Glomerular endothelial cell (primary cell): ENCODE measurements at places on chromosomes 2 and 18.

DNA sequence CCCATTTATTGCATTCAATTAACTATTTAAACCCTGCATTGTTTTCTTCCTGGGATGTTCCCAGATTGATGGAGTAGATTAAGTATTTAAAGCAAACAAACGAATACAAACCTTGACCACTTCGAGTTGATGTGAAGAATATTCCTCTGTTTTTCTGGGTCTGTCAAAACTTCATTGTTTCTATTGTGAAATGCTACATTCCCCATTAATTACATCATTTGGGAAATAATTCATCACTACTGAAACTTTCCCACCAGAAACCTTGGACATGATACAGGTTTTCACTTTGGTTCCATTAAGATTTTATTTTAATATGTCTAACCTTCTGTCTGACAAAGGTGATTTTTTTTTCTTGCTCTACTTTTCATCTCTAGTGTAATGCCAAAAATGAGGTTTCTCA is 365.1 kb upstream of the ETAA1 start:
- no peak for DNase-seq

DNA sequence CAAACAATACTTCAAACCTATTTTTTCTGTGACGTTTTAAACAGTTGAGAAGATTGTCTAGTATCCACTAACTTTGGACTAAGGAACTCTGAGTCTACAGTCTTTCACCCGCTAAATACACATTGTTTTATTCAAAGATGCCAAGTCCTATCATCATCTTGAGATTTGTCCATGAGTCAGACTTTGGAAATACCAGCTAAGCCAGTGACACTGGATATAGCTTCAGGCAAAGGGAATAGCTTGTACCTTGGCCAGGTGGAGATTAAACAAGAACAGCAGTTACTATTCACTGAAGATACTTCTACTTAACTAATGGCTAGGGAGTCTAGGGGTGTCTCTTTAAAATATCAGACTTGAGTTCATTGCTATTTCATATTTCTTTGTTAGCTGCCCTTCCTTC is 137.5 kb downstream of the COMMD1 start:
- DNase-seq: no peak

DNA sequence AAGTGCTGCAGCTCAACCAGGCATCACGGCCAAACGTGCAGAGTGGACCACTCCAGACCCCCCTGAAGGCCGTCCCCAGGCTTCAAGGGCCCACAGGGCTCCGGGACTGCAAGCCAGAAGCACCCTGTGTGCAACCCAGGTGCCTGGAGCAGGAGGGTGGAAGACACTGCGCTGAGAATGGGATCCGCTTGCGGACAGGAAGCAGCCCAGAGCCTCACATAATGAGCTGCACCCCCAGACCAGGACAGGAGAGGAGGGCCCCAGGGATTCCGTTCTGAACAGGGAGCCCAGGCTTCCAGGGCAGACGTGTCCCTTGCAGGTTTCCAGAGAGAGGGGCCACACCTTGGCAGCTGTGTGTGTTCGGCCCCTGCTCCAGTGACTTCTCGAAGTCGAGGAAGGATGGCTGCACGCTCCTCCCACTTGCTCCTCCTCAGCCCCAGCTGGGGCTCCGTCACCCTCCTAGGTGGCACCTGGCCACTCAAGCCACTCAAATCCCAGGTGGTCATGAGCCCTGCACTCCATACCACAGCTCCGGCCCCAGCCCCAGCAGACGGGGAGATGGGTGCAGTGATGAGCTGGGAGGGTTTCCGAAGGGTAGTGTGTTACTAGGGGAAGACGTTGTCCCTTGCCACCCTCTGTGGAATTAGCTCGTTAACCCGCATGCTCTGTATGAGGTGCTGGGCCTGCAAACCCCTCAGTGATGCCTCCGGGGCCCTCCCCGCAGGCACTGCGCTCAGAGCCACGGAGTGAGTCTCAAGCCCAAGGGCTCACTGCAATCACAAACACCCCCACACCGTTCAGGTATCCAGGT is 79.2 kb downstream of the NDUFA10 start:
- DNase-seq: no peak

GRCh38 chr18:28115149-28115550 is 61.8 kb downstream of the CDH2 start:
- no peak for DNase-seq

DNA sequence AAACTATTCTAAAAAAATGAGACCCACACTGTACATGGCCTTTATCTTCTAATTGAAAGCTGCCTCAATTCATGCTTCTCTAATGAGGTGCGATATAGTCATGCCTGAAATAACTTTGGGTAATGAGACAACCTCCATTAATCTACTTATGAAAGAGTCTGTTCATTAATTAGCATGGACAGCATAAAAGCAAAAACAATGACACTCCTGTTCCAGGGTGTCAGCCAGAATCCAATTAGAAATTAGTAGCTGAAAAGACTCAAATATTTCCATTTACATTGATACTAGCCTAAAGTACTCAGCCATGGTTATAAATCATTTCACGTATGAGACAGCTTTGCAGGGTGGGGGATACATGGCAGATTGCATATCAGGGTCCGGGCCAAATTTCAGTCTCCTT is 288.7 kb downstream of the AKAIN1 start:
- no peak for DNase-seq

DNA sequence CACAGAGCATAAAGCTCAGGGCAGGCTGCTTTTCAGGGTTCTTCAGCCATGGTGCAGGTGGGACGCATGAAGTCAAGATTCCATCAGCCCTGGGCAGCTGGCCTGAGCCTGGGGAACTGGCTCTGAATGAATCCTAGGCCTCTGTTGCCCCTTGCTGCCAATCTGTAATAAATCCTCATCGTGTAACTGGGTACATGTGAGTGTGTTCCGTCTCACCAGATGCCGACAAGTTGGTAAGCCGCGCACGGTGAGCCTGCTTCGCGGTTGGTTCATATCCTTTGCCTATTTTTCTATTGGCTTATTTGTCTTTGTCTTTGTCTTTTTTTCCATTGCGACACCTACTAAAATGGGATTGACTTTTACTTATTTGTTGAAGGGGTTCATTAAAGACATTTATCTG is 27.7 kb downstream of the B3GNT7 start:
- no peak for DNase-seq

- DNase-seq: peak; percentile 33
Observed at GRCh38 chr2:11446733-11447248, 19.2 kb downstream of the E2F6 start.

- DNase-seq: no peak
Observed at GRCh38 chr18:40258311-40258710, 1696.7 kb upstream of the PIK3C3 start.

DNA sequence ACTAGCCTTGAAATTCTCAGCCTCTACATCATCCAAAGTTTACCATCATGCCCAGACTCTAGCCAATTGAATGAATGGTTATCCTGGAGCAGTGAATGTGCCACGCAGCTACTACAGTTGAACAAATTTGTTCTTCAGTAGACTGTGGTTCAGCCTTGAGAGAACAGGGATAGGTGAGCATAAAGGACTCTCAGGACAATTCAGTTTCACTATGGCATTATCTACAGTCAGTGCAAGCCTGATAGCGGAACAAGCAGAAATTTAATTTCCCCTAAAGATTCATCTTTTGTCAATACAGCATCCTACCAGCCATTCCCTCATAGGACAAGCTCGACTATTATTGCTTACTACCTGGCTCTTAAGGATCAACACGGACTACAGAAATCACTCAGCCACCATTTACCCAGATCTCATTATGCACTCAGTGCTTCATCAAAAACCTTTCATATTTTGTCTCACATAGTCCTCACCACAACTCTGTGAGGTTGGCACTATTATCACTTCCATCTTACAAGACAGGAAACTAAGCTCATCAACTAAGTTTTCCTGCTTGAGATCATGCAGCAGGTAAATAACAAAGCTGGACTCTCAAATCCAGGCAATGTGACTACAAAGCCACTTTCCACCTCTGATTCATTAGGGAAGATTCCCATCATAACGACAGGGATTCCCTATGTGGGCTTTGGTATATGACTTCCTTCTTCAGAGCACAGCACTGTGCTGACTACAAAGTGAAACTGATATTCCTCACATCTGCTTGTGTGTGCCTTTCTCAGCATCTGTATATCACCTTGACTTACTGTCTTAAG is 181.5 kb upstream of the ACVR2A start:
- DNase-seq: no peak

GRCh38 chr2:97708048-97708380 is 5.4 kb upstream of the ZAP70 start:
- DNase-seq: no peak

GRCh38 chr2:62197011-62197924 is 1.4 kb downstream of the B3GNT2 start:
- no peak for DNase-seq

DNA sequence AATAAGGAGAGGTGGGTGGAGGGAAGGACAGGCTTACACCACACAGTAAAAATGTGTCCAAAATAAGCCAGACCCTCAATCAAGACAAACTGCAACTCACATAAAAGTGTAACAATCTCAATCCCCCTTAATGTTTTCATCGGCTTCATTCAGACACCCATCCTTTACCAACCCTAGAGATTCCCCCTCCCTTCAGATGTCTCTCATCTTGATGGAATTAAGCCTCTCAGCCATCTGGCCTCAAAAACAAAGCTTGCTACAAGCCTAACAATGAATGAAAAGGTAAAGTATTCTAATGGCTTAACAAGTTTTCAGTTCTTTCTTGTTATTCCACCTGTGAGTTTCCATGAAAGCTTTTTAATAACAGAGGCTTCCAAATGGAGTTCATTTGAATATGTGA is 5.2 kb downstream of the RTTN start:
- DNase-seq: no peak

GRCh38 chr2:161131804-161132203 is 28.4 kb upstream of the TANK start:
- DNase-seq: no peak

DNA sequence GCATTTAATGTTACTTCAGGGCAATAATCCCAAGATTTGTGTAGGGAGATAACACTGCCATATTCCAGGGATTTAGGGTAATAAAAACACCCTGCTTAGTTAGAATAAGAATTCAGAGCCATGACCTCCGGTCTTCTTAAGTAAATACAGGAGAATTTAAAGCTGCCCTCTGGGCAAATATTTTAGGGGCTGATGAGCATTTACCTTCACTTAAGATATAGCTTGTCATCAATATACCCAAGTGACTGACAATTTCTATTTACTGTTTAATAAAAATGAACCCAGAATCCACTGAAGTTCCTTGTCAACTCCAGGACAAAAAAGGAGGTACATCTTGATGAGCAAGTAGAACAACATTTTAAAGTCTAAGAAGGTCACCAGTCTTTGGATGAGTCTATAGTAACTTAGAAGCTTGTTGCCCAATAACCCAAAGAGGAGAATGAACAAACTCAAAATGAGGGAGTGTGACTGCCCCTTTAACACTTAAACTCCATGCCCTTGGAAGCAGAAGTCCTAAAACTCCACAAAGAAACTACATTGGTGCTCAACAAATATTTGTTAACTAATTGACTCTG is 24.3 kb upstream of the IKZF2 start:
- DNase-seq: no peak

DNA sequence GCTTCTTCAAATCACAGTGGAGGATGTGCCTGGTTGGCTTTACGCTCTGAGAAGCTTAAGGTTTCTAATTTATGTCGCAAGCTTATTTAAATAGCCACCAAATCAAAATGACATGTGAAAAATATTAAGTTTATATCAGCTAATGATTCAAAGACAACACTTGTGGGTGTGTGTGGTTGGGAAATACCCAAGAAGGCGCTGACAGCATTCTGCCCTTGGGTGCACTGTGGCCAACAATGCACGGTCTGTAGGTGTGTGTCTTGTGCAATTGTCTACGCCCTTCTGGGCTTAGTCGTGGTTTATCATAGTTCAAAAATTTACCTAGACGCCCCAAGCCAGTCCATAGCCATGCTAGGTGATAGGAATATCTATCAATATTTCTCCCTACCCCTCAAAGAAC is 60.9 kb downstream of the KCTD1 start:
- DNase-seq: no peak

DNA sequence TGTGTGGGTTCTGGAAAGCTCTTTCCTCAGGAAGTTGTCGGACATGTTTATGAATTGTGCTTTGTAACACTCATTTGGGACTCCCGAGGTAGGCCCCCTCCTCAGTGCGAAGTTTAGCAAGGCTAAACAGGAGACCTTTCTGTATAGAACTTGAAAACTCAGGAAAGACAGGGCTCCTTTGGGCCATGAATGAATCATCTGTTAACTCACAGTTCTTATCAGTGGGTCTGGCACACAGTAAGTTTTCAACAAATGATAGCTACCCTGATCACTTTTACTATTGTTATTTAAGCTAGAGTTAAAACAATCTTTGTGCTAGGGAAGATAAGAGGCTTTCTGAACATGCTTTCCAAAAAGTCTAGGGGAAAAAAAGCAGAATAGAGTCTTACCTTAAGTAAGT is 430.5 kb upstream of the ETAA1 start:
- no peak for DNase-seq

- no peak for DNase-seq
Observed at GRCh38 chr2:175883586-175884194, 118.4 kb downstream of the LNPK start.

GRCh38 chr2:118801151-118801550 is 46.3 kb downstream of the EN1 start:
- DNase-seq: no peak

DNA sequence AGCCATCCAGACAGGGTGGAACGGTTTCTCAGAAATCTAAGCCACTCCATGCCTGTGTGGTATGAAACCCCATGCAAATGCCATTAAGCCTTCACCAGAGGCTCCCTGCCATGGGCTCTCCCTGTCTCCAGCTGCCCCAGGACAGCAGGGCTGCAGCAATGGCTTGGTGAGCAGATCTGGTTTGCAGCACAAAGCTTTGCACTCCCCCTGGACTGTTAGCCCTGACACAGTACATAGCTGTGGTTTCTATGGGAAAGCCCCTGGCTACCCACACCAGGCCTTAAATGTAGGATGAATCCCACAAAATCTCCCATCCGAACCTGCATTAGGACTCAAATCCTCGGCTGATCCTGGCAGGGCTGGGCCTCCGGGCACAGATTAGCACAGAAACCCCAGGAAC is 291.6 kb downstream of the TNS1 start:
- no peak for DNase-seq

GRCh38 chr2:61179701-61180639 is 18.0 kb downstream of the C2orf74 start:
- no peak for DNase-seq

- DNase-seq: no peak
Observed at GRCh38 chr2:25293958-25294562, 47.7 kb downstream of the DNMT3A start.

GRCh38 chr2:2904721-2905350 is 472.8 kb downstream of the EIPR1 start:
- no peak for DNase-seq

- no peak for DNase-seq
Observed at GRCh38 chr2:11371092-11371937, 26.9 kb upstream of the ROCK2 start.
